ENCODE measurements at places on chromosomes 1 and 21.

- DNase-seq: no peak
These were observed 12.1 kb upstream of the CNTN2 start for GRCh38 chr1:205030896-205031295.

- DNase-seq: no peak
These were observed at the start of gene MLLT11 for GRCh38 chr1:151060007-151060656. MLLT11 (plus strand) TSS chr1:151060397; CDS start chr1:151067225, 6,828 bp downstream.

DNA sequence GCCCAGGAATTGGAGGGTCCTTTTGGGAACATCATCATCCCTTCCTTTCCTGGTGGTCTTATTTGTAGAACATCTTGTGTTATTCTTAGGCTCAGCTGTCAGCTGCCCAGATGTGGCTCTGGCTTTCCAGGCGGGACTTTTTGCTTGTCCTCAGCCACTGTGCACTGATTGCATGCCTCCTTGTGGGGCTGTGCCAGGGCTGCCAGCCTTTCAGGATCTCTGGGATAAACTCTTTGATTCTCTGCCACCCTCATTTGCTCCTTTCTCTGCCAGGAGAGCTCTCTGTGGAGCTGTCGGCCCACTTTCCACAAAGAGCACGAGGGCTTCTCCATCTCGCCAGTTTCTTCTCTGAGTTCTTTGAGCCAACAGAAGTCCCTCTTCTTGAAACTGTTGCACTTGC, 63.1 kb downstream of the PTPRU start:
- no peak for DNase-seq

GRCh38 chr1:157691285-157691920, 9.2 kb downstream of the FCRL3 start:
- DNase-seq: peak; percentile 62

DNA sequence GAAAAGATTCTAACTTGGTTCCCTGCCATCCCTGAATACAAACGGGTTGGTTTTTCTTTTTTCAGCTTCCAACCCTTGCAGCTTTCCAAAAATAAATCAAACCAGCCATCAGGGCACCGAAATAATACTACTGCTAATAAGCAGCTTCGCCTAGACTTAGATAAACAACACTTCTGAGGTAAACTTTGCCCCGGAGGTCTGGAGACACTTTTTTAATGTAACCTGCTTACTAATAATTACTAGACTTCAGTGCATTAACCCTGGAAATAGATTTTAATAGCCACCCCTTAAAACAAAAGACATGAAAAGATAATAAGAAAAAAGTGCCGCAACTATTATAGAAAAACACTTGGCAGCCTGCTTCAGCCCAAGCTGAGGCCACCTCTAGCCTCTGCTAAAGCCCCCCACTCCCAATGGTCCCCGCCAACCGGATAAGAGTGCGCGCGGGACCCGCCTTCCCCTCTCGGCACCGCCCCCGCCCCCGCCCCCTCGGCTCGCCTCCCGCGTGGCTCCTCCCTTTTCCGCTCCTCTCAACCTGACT, 405 bp upstream of the GADD45A start:
- no peak for DNase-seq

DNA sequence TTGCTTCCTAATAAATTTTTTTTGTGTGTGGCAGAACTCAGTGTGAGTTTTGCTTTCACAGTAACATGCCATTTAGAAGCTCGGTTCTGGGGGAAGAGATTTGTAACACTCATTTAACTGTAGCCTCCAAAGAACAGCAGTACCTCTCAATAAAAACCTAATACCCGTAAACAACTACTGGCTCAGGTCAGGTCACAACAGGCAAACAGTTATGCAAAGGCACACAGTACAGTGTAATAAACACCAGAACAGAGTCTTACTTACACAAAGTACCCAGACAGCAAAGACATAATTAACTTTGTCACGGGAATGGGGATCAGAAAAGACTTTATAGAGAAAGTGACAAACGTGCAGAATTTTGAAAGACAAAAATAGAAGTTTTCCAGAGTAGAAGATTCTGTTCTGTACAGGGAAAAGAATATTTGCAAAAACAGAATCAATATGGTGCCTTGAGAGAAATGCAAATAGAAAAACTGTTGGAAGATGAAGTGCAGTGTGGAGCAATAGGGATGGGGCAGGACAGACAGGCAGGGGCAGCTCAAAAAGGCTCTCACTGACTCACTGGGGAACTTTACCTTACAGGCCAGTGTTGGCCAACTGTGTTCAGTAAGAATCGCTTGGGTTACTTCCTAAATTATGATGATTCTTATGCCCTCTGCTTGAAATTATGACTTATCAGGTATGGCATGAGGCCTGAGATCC, 38.8 kb downstream of the EGLN1 start:
- no peak for DNase-seq

GRCh38 chr1:13556224-13556764, 27.3 kb upstream of the PDPN start:
- DNase-seq: no peak

GRCh38 chr1:201954263-201955008, 867 bp upstream of the TIMM17A start:
- DNase-seq: no peak

DNA sequence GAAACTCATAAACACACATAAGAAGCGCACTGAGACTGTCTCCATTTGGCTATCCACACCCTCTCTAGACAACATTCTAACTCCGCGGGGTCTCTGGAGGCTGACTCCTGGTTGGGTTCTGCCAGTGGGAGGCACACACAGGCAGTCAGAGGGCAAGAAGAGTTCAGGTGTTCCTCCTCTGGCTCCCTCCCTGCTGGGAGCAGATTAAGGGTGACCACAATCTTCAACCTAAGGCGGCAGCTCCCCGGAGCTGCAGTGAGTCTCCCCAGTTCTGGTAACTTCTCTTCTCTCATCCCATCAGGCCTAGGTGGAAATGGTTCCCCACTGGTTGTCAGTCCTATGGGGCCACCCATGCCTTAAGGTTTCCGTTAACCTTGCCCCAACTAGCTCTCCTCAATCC, 7.4 kb upstream of the TENT5C start:
- no peak for DNase-seq

GRCh38 chr1:47437447-47438164, at the start of gene FOXD2:
FOXD2 (plus strand) TSS chr1:47438044; CDS start chr1:47438136, 92 bp downstream.
- peak; percentile 94 for DNase-seq

DNA sequence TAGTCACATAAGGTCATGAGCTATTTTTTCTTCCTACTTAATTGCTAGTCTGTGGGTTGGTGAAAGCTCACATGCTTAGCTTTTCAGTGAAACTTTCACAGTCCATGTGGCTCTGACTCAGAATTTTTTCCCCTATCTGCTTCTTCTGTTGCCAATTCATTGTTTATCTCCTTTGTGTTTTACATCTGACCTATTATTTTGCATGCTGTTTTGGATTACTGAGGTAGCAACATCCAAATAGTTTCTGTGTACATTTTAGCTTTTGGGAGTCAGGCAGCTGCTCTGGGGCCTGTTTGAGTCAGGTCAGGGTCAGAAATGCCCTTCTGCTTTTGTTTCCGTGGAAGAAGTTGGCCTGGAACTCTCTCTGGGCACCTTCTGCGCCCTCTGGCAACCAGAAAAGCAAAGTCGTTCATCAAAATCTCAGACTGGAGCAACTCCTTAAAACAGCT, 40.0 kb downstream of the ROR1 start:
- peak; percentile 19 for DNase-seq

- DNase-seq: peak; percentile 83
These were observed 1.6 kb upstream of the METTL25B start for GRCh38 chr1:156726549-156727226.

DNA sequence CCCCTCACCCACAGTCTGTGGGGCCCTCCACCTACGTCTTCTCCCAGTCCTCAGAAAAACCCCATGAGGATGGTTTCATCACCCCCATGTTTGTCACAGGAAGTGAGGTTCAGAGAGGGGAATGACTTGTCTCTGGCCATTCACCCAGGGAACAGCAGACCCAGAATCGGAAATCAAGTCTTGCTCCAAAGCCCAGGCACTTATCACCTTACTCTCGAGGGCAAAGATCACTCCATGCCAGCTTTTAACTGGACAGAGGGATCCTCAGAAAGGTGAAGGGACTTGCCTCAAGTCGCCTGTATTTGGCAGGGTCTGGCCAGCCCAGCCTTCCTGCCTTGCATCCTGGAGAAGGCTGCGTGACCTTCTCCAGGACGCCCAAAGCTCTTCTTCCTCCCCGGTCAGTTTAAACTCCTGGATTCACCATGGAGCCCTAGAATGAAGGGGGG, 57.9 kb upstream of the SSBP3 start:
- DNase-seq: no peak

DNA sequence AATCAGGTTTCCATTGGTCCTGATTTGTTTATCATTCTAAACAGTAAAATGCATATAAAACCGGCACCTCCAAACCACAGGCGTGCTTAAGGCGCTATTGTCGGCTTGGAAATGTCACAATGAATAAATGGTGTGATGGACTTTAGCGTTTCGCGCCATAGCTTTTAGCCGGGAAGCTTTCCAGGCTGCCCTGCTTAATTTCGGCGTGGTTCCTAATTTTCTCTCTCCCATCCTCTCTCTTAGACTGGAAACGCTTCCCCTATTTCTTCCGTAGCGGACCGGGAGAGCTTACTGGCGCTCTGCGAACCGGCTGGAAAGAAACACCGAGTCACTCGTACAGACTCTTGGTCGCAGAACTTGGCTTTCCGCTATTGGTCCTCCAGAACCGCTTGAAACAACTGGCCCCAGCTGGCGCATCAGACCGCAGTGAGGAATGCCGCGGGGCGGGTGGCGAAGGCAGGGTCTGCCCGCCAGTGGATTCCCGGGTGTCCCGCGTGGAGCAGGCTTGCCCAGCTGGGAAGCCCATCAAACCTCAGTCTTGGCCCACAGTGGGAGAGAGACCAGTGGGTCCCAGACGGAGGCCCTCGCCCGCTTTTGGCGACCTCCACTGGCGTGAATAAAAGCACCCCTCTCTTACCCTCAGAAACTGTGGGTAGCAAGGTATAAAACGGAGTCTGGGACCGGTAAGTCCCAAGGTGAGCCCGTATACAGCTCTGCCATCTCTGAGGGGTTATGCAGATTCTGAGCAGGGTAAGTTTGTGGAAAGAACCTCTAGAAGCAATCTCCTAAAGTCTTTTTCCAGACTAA, 4.0 kb upstream of the LHX8 start:
- DNase-seq: no peak

- DNase-seq: no peak
These were observed 54.5 kb upstream of the ATP2B4 start for GRCh38 chr1:203572134-203572625.

DNA sequence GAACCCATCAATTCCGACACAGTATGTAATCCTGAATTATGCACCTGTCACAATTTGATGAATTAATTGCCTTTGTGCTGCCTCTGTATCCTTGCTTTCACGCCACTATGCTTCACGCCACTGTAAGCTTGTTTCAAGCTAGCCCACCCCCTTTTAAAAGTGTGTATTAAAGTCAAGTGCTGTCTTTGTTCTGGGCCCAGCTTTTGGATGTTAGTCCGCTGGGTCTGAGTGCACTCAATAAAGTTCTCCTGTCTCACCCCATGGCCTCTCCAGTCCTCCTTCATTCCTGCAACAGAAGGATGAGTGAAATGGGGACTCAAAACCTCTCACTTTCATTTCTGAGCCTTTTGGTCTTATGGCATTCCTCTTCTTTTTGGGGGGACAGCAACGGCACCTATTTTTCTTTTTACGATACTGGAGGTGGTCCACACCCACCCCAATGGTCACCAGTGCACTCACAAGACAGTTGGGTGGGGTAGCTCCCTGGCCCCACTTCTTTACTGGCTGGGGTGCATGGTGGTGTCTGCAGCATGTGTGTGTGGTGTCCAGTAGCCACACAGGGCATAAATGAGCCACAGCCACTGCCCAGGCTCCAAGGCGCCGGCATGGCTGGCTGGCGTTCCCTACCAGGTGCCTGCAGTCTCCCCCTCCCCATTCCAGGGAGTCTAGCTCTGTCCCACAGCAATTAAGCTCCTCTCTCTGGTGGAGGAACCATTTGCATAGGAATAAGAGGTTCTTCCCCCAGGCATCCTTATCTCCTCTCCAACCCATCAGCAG, 1.8 kb downstream of the THEM4 start:
- no peak for DNase-seq

GRCh38 chr1:182147136-182147820, 85.8 kb upstream of the ZNF648 start:
- peak; percentile 75 for DNase-seq

- DNase-seq: no peak
These were observed 33.0 kb downstream of the LRRN2 start for GRCh38 chr1:204652497-204652896.

DNA sequence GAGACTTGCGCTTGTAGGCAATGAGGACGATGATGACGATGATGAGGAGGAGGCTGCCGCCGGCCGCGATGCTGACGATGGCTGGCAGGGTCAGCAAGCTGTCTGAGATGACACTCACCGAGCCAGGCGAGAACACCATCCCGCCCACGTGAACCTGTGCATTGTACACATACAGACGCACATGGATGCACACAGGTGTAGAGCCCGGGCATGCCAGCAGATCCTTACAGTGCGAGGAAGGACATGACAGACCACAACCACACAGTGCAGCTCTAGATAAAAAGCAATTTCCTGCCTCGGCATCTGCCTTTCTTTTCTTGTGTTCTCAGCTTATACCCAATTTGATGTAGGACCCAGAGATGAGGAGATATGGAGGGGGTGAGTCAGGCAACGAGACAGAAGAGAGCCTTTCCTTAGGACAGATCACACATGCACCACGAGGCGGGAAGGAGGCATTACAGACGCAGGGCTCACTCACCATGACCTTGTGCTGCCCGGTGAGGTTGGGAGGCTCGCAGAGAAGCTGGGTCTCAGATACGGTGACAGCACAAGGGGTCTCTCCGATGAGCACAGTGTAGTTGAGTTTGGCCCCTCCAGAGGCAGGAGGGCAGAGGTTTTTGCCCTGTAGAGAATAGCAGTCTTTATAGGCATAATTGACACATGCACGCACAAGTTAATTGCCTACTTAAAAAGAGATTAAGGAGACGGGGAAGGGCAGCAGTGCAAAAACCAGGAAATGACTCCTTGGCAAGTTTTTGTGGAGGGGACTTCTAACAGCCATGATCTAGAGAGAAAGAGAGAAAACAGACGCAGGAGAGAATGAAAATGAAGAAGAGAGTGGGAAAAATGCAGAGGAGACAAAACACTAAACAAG, 133.9 kb upstream of the CD34 start:
- no peak for DNase-seq

DNA sequence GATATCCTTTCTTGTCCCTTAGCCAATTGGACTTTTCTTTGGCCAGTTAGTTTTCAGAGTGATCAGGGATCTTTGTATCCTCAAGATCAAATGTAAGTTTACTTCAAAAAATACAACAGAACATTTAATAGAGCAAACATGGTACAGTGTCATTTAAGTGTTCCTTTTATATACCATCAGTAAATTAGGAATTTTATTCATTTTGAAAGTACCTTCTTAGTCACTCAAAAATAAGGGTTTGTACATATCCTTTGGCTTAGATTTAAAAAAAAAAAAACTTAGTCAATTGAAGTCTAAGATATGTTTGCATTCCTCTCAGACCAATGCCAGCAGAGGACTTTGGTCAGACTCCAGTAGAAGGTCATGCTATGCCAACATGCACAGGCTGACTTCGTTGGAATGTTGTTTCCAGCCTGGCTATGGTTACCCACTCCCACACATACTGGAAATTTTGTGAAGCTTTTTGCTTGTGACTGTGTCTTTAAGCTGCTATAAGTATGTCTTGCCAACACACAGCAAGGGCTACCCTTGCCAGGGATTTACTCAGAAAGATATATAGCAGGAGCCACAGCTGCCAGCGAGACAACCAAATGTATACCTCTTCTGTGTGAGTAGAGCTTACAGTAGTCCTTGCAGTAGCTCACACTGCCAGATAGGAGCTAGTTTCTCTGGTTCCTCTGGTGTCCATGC, 81.5 kb upstream of the LRIF1 start:
- no peak for DNase-seq

GRCh38 chr1:50959303-50959912, 659 bp downstream of the FAF1 start:
- DNase-seq: no peak
